Stimulated activated CD4-positive, alpha-beta T cell treated with anti-CD3 and anti-CD28 coated beads, Interleukin-4, amount 100 ng/mL, for 1 hour (primary cell): ENCODE measurements at places on chromosomes 3 and 15.

GRCh38 chr3:148186881-148187280 is 510.8 kb upstream of the AGTR1 start:
- DNase-seq = no peak

- no peak for DNase-seq
These were observed 55.4 kb downstream of the AGBL1 start for GRCh38 chr15:86135041-86135440.

DNA sequence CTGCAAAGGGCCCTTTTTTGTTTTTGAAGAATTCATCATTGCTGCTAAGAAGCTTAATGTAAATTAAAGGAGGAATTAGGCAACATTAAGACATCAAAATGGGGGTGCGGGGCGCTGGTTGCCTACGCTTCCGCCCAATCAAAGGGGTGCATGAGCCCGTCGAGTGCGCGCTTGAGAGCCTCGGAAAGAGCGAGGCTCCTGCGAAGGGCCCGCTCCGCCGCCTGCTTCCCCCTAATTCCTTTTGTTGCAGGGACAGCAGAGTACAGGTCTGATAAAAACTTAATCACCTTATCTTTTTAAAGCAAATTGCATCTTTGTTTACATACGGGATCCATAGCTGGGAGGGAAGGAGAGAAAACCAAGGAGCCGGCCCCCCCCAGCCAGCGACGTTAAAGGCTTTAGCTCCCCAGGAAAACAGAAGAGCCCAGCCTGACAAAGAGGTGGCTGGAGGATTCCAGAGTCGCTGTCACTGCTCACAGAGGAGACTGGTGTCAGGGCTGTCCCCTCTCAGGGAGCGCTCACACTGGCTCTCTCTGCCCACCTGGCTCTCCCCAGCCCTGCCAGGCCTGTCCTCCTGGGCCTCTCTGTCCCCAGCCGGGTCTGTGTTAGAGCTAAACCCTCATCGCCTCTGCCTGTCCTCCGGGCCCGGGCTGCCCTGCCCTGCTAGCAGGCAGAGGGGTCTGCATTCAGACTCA is 67.3 kb downstream of the DNAJB8 start:
- DNase-seq = no peak

GRCh38 chr3:52243791-52244628 is 1.5 kb upstream of the PPM1M start:
- peak; percentile 34 for DNase-seq

DNA sequence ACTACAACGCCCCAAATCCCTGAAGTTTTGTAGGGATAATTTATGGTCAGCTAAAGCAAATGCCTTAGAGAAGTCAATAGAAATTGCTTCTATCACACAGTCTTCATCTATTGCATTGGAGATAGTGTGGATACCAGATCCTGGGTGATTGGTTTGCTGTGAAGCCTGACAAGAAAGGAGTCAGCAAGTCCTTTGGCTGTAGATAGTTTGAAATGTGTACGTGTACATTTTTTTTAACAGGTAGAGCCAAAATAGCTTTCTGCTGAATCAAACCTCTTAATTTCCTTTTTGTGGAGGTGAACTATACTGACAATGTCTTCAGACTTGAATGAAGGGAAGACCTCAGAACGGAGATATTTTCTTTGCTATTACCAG is 312.3 kb downstream of the ZBBX start:
- DNase-seq = no peak

DNA sequence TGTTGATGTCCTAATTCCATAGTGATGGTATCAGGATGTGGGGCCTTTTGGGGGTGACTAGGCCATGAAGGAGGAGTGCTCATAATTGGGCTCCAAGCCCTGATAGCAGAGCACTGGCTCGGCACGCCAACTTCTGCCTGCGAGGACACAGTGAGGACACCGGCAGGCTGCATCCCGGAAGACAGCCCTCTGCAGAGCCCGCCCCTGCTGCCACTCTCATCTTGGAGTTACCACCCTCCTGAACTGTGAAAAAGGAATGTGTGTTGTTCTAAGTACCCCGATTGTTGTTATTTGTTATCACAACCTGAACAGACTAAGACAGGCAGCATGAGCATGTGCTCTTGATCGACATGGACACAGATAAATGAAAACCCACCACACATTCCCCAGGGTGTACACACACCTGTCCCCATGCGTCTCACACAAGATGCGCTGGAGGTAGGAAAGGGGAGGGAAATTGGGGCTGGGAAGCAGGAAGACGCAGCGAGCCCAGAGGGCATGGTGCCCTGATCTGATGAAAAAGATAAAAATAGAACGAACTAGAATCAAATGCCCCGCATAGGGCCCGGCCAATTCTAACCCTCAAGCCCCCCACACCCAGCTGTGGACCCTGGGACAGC is 40.1 kb downstream of the RPN1 start:
- no peak for DNase-seq

DNA sequence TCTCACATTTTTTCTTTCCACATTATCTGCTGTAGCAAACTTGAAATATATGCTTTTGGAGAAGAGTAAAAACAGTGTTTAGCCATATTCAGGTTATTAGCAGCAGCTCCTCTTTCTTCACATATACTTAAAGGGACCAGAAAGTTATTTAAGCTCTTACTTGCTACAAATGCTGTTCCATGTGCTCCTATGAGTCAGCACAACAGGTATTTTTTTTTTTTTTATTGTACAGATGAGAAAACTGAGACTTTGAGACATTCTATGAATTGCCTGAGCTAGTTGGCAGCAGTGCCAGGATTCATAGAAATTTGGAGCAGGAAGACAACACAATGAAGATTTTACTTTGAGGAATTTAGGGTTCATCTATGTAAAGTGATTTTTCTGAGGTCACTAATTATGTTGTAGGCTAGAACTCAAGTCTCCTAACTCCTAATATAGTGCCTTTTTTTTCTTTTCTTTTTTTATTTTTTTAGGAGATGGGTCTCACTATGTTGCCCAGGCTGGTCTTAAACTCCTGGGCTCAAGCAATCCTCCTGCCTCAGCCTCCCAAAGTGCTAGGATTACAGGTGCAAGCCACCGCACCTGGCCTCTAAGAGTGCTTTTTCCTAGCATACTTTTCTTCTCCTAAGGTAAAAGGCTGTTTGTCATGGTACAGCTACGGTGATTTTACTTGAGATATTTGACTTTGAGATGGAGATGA is 23.6 kb downstream of the SETD5 start:
- DNase-seq = no peak

GRCh38 chr3:47008851-47009224 is 29.4 kb downstream of the NBEAL2 start:
- DNase-seq = no peak

GRCh38 chr3:37892927-37893600 is 31.4 kb downstream of the CTDSPL start:
- no peak for DNase-seq

DNA sequence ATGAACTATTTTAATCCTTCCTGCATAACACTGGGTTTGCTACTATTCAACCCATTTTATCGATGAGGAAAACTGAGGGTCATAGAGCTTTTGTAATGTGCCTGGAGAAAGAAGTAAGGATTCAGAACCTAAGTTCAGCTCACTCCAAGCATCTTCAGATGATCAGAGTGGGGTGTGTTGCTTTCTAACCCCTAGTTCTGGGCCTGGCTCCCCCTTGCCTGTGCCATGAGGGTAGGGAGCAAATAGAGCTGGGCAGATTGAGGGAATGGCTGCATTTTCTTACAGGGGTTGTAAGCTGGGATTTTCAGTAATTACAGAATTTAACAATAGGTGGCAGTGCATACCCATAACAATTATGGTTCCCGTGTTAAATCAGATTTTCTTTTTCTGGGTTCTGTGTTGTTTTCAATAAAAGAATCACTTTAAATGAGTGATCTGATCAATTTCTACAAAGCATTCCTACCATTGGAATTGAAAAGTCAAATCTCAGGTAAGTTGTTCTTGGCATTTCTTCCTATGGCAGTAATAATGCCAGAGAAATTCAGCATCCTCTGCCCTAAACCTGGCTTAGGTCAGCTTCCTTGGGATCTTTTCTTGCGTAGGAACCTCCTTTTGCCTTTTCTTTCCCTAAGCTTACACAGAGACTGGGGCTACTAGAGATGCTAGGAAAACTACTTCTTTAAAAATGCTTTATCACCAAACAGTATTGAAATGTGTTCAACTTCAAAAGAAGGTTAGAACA is 103.8 kb upstream of the IL12A start:
- no peak for DNase-seq

DNA sequence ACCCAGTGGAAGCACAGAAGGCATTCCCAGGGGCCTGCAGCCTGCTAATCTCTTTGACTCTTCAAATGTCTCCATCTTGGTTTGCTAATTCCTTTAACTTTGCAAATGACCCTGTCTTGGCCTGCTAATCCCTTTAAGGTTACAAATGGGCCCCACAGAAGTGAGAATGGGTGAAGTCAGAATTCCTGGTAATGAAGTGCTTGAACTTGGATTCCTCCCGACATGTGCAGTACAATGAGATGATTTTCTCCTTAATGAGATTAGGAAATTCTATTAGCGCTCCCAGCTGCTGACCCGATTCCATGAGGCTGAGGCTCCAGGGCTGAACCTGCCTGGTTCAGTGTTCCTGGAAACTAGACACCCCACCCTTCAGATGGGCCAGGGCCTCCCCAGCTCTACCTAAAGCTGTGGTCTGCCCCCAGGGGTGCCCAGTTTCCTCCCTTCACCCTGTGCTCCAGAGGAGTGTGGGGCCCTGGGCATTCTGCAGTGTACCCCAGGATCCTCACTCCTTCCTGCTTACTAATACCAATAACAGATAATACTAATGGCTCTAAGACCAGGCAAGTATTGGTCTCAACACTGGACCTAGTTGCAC is 47.4 kb downstream of the SCN5A start:
- no peak for DNase-seq

GRCh38 chr3:31659246-31659645 is 126.5 kb downstream of the STT3B start:
- DNase-seq = no peak

DNA sequence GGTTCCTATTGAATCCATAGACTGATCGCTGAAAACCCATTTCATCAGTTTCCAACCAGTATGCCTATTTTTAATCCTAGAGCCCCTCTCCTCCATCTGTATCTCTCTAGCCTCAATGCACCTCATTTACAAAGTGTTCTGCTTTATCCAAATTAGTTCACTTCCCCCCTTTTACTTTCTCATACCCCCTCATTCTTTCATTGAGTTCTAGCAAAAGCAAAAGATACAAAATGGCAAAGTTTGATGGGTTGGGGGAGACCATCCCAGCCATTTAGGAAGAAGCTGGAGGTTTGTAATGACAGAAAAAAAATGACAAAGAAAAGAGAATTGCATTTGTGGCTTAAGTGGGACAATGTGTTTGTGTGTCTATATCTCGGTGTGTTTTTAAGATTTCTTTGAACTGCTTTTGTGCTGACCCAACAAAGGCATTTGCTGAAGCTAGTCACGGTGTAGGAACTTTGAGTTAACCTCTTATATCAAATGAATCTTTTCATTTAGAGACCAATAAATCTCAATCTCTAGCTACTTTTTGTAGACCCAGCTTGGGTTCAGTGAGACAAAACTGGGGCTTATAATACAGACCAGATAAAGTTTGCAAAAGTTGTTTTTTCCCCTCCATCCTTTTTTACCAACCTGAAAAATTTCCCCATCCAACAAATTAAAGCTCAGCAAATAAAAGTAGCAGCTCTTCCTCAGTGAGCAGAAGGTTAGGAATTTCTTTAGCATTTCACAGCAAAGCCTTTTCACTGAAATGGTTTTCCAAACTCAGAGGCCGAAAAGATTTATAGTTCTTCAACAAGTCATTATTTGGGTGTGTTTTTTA is 18.7 kb downstream of the NR2F2 start:
- DNase-seq = no peak

GRCh38 chr3:112897791-112898190 is 51.1 kb upstream of the CD200R1L start:
- no peak for DNase-seq

DNA sequence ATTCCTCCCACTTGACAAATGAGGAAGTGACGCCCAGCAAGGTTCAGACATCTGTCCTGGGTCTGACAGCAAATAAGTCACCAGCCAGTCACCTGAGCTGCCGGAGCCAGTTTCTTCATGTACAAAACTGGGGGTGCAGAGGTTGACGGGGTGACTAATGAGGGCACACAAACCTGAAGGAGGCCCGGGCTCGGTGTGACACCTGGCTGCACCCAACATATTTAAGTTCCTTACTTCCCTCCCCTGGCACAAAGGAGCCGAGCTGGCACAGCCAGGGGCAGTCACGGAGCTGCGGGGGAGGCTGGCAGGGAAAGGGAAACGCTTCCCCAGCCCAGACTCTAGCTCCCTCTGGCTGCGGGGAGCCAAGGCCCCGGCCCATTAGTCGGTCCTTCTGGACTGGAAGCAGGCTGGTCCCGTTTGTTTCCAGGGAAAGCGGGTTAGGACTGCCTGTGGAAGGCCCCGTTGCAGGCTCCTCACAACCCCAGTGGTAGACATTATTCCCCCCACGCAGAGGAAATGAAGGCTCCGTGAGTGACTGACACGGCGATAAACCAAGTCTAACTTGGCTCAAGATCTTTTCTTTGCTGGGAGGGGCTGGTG is 2.3 kb downstream of the FBXL22 start:
- DNase-seq = peak; percentile 45

DNA sequence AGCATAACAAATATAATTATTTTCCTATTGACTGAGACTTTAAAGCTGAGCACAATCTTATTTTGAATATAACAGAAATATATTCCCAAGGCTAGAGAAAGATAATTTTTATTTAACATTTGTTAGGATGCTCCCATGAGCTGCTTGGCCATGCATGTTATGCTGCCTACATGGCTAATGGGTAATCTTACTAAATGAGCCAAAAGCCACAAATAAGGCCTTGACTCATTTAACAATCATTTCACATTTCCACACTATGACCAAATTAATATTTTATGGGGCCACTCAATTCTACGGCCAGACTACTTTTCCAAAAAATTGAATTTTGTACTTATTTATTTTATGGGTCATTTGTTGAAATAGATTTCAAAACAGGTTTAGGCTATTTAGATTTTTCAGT is 141.7 kb downstream of the MEIS2 start:
- DNase-seq = no peak

- no peak for DNase-seq
These were observed 28.6 kb upstream of the THRB start for GRCh38 chr3:24523215-24523614.

GRCh38 chr3:8446845-8447244 is 54.8 kb upstream of the LMCD1 start:
- no peak for DNase-seq

GRCh38 chr3:128548021-128548420 is 55.0 kb upstream of the GATA2 start:
- no peak for DNase-seq

DNA sequence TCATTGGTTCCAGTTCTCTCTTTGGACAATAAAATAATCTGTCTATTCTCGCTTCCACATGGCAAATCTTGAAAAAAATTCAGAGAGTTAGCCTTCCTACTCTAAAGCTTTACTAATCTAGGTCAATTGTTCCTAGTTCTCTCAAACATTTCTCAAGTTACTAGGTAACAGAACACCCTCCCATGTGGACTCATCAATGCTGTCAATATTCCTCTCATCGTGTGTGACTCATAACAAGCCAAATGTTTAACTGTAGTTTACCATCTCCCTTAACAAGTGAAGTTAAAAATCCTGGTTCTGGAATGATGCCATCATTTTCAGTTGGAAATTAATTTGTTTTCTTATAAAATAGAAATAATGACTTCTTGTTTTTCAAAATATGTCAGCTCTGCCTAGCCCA is 438.6 kb downstream of the ROBO1 start:
- DNase-seq = no peak

- DNase-seq = no peak
These were observed 22.4 kb downstream of the HPS3 start for GRCh38 chr3:149151843-149152242.

GRCh38 chr15:35410775-35411174 is 135.2 kb downstream of the DPH6 start:
- DNase-seq = no peak
